Gastrocnemius medialis (tissue), 4 donors: ENCODE measurements at places on chromosomes 2 and 18.

- peak; percentile 38 for DNase-seq
These were observed at the start of gene OSR1 for GRCh38 chr2:19358242-19359020. Gene OSR1 (minus strand): TSS chr2:19358623. CDS start chr2:19353805, 4,818 bp downstream.

DNA sequence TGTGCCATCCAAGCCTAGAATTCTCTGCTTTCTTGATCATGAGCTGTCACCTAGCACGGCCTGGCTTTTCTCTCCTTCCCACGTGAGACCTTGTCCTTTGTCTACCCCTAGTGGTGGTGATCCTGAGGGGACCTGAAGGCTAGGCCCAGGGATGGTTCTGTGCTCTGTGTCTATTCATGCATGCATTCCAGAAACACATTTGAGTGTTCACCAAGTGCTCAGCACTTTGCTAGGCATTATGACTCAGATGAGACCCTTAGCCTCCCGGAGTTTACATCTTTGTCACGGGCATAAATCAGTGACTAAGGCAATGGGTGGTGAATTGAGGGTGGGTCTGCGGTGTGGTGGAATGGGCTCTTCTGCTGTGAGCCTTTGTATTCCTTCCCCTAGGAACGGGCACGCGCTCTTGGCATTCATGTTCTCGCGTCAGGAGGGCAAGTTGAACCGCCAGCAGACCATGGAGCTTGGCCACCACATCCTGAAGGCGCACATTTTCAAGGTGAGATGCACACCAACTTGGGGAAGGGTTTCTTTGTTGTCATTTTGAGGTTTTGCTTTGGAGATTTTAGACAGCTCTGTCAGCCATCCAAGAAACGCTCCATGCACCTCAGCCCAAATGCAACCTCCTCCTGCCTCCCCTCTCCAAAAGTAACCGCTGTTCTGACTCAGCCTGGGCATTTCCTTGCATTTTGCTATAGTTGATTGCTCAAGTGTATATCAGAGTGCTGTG lies 100.9 kb downstream of the WDSUB1 start:
- DNase-seq, result no peak

- no peak for DNase-seq
These were observed 21.2 kb upstream of the THOC1 start for GRCh38 chr18:289026-289425.

GRCh38 chr2:112175333-112175732 lies 37.1 kb downstream of the FBLN7 start:
- no peak for DNase-seq

DNA sequence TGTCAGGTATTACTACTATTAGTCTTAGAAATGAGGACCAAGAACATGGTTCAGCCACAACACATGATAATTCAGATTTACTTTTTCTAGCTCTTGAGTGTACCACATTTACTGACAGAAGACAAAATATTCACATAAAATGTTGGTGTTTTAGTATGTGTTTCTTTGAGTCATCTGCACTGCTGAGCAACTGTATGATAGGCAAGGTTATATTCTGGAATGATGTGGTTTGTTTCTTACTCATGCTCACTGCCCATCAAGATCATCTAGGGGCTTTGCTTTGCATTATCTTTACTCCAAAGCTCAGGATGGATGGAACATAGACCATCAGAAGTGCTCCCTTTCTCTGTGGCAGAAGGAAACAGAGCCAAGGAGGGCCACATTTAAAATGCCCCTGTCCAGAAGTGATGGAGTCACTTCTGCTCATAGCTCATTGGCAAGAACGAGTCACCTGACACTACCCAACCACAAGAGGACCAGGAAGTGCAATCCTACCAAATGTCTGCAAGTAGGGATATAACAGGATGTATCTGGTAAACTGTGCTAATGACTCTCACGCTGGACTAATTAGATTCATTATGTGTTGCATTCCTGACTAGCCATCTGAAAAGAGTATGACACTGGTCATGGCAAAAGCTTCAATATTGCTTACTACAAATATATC lies 81.5 kb downstream of the DIS3L2 start:
- no peak for DNase-seq

DNA sequence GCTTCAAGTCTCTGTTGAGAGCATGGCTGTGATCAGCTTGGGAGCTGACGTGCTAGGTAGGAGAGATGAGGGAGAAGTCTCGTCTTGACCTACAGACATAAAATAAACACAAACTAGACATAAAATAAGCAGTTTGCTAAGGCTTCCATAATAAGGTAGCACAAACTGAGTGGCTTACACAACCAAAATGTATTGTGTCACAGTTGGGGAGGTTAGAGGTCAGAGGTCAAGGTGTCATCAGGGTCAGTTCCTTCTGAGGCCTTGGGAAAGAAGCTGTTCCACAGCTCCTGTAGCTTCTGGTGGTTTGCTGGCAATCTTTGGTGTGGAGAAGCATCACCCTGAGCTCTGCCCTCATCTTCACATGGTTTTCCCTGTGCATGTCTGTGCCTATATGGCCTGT lies 20.2 kb downstream of the DAW1 start:
- no peak for DNase-seq

DNA sequence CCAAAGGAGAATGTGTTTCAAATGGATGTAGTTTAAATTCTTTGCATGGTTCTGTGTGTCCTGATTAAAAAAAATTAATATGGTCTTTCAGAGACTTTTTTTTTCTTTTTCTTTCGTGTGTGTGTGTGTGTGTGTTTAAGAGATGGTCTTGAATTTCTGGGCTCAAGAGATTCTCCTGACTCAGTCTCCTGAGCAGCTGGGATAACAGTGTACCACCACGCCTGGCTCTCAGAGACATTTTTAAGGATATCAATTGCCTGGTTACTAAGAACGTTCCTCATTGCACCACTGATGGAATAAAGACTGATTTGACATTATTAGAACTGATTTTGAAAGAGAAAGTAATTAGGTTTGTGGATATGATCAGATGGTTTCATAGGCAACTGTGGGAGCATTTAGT lies 163.8 kb upstream of the SMAD7 start:
- no peak for DNase-seq

- DNase-seq, result no peak
These were observed 81.1 kb upstream of the TTC39C start for GRCh38 chr18:23933407-23933806.

- DNase-seq, result no peak
These were observed 258.6 kb downstream of the TNS1 start for GRCh38 chr2:217743966-217744761.
